ENCODE measurements at places on chromosomes 2 and 18. TPM values are rescaled to one million over a fixed set of nuclear protein-coding genes. Genes with fewer than 3 reads are reported as not detected.

GRCh38 chr18:22367303-22367702, 50.4 kb downstream of the CTAGE1 start:
- DNase-seq, result no peak

- no peak for DNase-seq
Measured at GRCh38 chr2:67260343-67261277, 136.5 kb upstream of the ETAA1 start.

DNA sequence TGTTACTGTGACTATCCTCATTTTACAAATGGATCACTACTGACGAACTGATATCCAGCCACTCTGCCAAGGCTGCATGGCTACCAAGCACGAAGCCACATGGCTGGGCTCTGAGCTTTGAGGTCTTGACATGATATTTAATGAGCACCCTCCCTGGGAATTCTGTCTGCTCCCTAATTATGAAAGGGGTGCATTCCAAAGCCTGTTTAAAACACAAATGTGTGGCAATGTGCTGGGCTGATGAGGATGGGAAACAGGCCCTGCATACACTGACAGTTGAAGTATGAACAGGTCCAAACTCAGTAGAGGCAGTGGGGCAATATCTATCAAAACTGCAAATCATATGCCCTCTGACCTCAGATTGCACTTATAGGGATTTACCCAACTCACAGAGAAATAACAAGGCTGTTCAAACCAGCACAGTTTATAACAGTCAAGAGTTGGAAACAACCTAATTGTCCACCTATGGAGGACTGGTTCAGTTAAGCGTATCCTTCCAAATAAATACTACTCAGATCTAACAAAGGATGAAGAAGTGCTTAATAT, 20.8 kb downstream of the CDC42EP3 start:
- DNase-seq, result no peak

GRCh38 chr18:22930089-22930713, 2.9 kb upstream of the RBBP8 start:
- DNase-seq, result no peak

Gene CAPN14
- total RNA-seq, result 0.35 TPM

GRCh38 chr2:189024901-189025618, 50.9 kb downstream of the COL3A1 start:
- no peak for DNase-seq

DNA sequence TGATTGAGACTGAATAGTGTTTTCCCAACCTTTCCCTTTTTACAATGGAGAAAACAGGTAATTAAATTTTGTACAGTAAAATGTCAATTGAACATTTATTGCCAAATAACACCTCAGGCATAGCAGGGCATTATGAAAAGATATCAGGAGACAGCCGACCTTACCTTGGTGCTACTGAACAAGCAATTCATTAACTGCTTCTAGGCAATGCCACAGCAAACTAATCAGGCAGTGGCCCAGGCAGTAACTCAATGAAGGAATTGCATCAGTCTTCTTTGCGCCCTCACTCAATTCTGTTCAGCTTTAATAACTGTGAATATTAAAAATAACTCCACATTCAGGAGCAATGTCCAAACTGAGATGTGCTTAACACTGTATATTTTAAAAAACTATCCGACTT, 6.1 kb downstream of the PLCL1 start:
- DNase-seq, result no peak

Gene HRH4
- 0.19 TPM for total RNA-seq

- no peak for DNase-seq
Measured at GRCh38 chr2:50863856-50864255, 168.1 kb downstream of the NRXN1 start.

Gene SKOR2
- total RNA-seq, result not detected

DNA sequence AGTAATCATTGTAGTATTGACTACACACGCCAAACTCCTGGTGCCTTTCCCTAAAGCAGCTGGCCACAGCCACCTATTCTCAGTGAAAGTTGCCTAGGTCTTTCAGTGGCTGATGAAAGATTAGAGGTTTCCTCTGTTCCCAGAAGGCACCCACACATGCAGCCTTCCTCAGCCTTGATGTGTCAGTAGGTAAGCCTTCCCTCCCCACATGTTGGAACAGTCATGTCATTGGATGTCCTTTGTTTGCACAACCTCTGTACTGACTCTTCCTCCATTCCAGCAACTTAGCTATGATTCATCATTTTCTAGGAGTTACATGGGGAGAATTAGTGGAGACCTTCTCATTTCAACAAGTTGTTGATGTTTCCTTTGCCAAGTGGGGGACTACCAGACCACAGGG, 630.8 kb upstream of the SLC39A10 start:
- DNase-seq, result peak; percentile 21

Gene GPR17
- 0.16 TPM for total RNA-seq

Data from Right ventricle myocardium inferior (tissue), 1 donor.